ENCODE measurements at places on chromosomes 2 and 18.

DNA sequence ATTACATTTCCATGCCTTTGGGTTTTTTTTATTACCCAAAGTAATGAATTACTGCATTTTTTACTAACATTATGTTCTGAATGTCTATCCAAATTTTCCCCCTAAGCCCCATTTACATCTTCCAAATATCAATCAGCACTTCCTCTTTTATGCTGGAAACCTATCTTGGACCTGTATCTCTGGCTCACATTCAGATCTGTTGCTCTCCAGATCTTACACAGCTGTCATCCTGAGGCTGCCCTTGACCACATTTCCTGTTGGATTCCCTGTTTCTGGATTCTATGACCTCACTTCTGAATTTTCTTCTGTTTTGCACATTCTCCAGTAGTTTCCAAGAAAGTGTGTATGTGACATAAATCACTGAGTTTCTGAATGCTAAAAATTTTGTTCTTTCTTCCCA, 146.7 kb downstream of the PDE1A start:
- no peak for DNase-seq

- DNase-seq = no peak
These were observed 13.8 kb downstream of the GALR1 start for GRCh38 chr18:77263466-77263763.

DNA sequence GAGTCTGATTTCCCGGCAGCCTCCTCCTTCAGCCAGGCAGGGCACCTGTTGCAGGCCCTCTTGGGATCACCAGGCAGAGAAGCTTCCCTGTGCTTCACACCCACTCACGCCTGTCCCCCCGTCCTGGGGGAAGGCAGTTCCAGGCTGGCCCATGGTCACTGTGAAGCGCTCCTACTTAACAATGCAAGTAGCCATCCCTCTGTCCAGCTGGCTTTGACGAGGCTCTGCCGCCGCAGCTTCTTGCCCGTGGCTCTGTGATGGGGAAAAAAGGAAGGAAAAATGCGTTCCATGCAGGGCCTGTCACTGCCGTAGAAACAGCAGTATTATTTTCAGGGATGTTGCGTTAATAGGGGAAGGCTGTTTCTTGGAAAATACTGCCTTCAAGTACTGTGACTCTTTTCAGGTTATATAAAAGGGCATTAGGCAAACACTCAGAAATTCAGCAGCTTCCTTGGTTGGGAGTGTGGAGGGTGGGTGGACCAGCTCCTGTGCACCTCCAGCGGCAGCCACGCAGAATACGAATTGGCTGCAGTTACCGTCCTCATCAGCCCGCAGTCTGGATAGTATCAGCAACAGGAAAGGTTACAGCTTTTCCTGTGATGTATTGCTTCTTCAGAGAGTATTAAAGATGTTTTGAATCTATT, 232.3 kb downstream of the KLHL29 start:
- DNase-seq = peak; percentile 35

DNA sequence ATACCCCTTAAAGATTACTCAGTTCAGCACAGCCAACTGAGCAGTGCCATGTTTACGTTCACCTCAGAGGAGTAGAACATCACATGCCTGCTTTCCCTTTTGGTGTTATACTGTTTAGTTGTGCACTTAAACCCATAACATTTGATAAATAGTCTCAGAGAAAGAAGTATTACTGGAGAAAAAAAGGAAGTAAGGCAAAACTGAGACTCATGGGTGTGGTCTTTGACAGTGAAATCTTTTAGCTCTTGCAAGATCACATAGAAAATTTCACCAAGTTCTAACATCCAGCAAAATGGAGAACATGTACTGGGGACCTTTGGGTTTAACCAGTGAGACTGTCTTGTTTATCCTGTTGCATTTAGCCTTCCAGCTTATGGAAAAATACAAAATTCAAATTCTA, 5.6 kb downstream of the TANK start:
- DNase-seq = no peak

DNA sequence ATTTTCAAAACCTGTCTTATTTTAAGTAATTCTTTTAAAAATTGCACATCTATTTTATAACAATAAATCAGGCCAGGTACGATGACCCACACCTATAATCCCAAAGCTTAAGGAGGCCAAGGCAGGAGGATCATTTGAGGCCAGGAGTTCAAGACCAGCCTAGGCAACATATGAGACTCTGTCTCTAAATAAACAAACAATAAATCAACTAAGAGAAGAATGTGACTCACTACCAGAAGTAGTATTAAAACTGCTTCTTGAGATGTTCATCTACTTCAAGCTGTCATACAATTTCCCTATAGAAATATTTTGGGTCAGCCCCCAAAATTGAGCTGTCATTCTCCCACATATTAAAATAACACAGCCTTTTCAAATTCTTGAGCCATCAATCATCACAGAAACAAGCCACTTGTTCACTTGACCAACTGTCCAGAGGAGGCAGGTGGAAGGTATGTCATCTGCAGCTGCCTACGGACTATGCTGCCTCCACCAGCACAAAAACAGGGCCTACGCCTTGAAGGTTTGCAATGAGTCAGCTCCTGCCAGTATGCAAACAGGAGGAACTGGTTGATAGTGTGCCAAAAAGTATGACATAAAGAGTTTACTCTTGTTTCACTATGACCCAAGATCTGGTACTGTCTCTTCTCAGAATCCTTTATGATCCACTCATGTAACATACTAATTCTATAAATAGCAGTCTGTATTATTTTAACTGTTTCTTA, 33.6 kb downstream of the KIDINS220 start:
- DNase-seq = no peak

GRCh38 chr18:75264195-75264594, 53.6 kb downstream of the TSHZ1 start:
- no peak for DNase-seq

GRCh38 chr18:24265502-24266064, 126.7 kb downstream of the CABYR start:
- DNase-seq = no peak

DNA sequence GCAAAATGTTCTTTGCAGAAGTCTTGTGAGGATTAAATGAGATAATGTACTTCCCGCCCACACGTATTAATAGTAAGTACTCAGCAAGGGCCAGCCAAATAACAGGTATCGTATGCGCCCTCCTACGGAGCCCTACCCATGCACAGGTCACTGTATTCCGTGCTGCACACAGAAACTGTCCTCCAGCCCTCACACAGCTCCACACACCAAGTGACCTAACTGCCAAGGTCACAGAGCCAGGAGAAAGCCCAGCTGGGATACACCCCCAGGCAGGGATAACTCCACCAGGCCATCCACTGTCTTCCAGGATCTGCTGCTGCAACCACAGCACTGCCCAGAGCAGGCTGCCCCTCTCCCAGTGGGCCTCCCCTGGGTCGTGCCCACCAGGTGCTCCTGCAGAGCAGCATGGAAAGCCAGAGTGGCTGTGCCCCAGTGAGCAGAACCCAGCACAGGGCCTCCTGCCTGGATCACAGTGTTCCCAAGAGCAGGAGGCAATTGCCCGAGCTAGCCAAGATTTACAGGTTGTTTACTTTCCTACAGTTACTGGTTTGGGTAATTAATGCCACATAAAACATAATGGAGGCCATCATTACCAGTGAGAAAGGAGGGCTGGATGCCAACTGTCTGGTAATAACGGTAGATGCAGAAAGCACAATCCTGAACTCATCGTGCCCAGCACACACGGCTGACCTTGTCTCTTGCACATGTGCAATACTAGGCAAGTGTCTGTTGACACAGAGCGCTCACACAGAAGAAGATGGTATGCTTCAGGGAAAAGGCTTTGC, 24.4 kb downstream of the TFCP2L1 start:
- no peak for DNase-seq

DNA sequence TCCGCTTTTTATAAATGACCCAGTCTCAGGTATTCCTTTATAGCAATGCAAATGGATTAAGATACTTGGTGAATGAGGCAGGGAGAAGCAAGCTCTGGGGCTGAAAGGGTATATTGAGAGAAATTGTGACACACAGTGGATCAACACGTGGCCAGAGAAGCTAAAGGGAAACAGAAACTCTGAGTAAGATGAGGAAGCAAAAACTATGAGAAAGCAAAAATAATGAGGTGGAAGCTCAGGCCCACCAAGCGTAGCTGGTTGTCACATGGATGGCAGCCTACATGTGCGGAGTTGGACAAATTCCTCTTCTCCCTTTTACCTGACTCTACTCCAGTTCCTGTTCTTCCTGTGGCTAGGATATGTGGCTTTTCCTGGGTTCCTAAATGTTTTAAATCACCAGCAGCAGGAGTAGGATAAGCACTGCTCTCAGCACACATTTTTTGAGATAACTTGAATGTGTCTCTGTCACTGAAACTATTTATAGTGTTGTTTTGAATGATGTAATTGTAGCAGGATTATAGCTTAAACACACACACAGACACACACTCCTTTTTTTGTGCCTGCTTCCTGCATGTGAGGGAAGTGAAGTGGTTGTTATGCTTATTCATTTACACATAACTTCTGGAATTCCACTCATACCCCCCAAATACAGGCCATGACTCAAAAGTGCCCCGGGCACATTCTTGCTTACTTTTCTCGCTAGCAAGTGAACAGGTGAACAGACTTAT, 30.1 kb upstream of the EPC2 start:
- peak; percentile 10 for DNase-seq

DNA sequence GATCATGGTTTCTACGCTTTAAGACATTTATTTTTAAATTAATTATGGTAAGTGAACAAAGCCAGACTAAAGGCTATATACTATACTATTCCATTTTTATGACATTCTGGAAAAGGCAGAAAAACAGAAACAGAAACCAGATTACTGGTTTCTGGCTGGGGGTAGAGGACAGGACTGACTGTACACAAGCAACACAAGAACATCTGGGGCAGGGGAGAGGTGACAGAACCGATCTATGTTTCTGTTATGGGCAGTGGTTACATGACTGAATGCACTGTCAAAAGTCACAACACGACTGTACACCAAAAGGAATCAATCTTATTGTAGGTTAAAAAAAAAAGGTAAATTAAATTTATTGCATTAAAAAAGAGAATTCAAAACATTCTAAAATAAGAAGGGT, 64.7 kb downstream of the PTPN2 start:
- DNase-seq = no peak

DNA sequence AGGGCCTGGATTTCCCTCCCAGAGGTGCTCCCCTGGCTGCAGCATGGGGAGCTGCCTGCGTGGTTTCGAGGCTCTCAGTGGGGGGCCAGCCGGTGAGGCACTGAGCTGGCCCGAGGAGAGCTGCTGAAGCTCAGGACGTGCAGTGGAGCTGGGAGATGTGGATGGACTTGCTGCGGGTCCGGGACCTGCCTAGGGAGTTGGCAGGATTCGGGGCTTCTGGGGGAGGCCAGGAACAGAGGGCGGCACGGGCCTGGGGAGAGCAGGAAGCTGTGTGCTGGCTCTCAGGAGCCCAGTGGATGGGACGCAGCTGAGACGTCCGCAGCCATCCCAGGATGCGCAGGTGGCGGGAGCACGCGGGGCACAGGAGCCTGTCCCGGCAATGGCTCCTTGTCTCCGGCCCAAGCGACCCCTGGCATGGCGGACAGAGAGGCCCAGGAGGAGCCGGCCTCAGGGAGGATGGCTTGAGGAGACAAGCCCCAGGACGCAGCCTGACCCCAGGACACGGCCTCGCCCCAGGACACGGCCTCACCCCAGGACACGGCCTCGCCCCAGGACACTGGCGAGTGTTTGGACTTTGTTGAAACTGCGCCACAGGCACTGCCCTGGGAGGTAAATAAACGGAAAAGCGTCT, 116.1 kb downstream of the NFATC1 start:
- no peak for DNase-seq

- no peak for DNase-seq
These were observed 3.5 kb downstream of the FEV start for GRCh38 chr2:218981390-218981880.

GRCh38 chr18:10792181-10792580, 266.4 kb downstream of the NAPG start:
- DNase-seq = no peak

GRCh38 chr18:79625195-79625923, 54.2 kb upstream of the CTDP1 start:
- no peak for DNase-seq

Data from anterior cingulate cortex (tissue), 58 donors.